ENCODE measurements at places on chromosomes 7 and 10.

DNA sequence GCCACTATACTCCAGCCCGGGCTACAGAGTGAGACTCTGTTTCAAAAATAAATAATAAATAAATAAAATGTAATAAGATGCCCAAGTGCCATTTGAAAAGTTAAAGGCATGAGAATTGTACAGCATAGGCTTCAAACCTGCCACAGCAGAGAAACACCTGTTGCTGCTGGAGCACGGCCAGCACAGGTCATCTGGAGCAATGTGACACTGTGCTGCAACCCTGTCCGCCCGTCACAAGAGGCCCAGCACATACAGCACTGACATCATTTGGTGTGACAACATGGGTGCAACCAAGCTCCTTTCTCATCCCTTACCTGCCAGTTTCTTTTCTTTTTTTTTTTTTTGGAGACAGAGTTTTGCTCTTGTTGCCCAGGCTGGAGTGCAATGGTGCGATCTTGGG lies 1.3 kb downstream of the RFC2 start:
- H3K4me3 ChIP-seq, result no peak overlapping the region
- no peaks in the 10 kb centered on the region for H3K27me3 ChIP-seq
- peaks cover 44% of the 10 kb centered on the region for H3K36me3 ChIP-seq
- no peak for DNase-seq

- no peak overlapping the region for H3K27ac ChIP-seq
- H3K36me3 ChIP-seq, result no peaks in the 10 kb centered on the region
- no peaks in the 10 kb centered on the region for H3K4me1 ChIP-seq
- no peaks in the 10 kb centered on the region for H3K27me3 ChIP-seq
- DNase-seq, result no peak
Observed at GRCh38 chr7:42174391-42174912, 62.6 kb downstream of the GLI3 start.

DNA sequence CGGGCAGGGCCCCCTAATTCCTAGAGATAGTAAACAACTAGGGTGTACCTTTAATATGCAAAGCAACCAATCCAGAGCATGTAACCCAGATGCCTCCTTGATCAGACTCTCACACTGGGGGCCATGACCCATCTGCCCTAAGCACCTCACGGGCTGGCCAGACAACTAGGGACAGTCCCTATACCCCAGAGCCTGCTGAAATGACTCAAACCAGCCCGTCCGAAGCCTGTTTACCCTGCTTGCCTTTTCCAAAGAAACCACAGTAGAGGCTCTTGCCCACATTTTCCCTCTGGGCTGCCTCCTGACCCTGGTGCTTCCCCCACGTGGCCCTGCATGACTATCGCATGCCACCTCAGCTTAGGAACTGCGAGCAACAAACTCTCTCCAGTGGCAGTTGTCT lies 46.2 kb downstream of the RGS10 start:
- H3K36me3 ChIP-seq, result no peaks in the 10 kb centered on the region
- H3K27me3 ChIP-seq, result no peaks in the 10 kb centered on the region
- H3K4me3 ChIP-seq, result no peak overlapping the region

GRCh38 chr7:6161463-6162330 lies 110.7 kb downstream of the CYTH3 start:
- no peaks in the 10 kb centered on the region for H3K4me1 ChIP-seq
- H3K4me3 ChIP-seq, result no peak overlapping the region
- peaks cover 84% of the 10 kb centered on the region for H3K36me3 ChIP-seq
- H3K27ac ChIP-seq, result peak overlapping the region; percentile 36
- no peaks in the 10 kb centered on the region for H3K27me3 ChIP-seq

GRCh38 chr10:69801434-69802315 lies at the start of gene COL13A1:
Gene COL13A1 (plus strand): TSS chr10:69801906. CDS start chr10:69802424, 518 bp downstream.
- peak within 1 kb of the TSS; percentile 30 for H3K4me3 ChIP-seq
- no peaks in the 10 kb centered on the region for H3K36me3 ChIP-seq
- DNase-seq, result no peak
- H3K27me3 ChIP-seq, result peaks cover 4% of the 10 kb centered on the region

DNA sequence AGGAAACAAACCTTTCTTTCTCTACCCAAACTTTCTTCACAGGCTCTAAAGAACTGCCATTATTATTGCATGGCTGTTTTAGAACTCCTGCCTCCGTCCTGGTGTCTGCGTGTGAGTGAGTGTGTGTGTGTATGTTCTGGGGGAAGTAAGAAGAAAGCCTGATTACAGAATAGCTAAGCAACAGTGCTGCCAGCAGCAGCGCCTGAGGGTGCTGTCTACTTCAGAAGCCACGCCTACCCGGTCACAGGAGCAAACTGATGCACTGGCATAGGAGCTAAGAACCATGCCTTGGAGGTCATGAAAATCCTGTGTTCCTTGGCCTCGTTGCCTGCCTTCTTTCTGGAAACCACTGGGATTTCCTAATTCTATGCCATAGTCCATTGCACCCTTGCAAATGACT lies 25.2 kb downstream of the LIPK start:
- no peak for DNase-seq
- no peak overlapping the region for H3K27ac ChIP-seq

DNA sequence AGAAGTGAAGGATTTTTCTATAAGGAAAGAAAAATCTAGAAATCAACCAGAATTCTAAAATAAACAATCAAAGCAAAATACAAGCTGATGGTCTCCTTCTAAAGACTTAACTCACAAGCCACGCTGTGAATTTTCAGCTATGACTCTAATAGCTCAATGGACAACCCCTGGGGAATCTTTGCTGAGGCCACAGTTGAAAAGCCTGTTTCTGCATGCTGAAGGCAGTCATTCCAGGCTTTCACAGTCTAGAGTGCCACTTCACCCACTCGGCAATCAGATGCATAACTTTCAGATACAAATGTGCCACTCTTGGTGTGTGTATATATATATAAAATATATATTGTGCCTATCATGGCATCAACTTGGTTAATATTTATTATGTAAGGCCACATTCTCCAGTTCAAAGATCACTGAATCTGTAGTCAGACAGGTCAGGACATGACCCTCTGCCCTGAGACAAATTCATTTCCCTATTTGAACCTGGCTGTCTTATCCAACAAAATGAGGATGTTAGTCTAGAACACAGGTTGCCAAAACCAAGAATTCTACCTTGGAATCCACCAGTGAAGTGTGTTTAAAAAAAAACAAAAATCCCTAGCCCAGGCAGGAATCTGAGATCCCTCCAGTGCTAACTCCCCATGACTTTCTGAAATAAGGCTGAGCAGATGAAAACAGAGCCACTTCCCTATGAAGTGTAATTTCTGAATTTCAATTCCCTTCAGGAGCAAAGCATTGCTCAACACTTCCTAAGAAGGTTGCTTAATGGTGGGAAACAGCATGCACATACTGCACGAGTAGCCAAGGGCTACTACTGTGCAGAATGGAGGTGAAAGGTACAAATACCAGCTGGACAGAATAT lies 9.9 kb downstream of the LIPA start:
- DNase-seq, result no peak
- H3K4me1 ChIP-seq, result peaks cover 11% of the 10 kb centered on the region
- peak overlapping the region; percentile 44 for H3K27ac ChIP-seq
- no peak overlapping the region for H3K4me3 ChIP-seq
- peaks cover 42% of the 10 kb centered on the region for H3K36me3 ChIP-seq

All from esophagus squamous epithelium (tissue), 5 donors.